ENCODE measurements at places on chromosomes 13 and 19.
A peak's percentile ranks its signal among the peaks of the same experiment; 100 is the strongest.

DNA sequence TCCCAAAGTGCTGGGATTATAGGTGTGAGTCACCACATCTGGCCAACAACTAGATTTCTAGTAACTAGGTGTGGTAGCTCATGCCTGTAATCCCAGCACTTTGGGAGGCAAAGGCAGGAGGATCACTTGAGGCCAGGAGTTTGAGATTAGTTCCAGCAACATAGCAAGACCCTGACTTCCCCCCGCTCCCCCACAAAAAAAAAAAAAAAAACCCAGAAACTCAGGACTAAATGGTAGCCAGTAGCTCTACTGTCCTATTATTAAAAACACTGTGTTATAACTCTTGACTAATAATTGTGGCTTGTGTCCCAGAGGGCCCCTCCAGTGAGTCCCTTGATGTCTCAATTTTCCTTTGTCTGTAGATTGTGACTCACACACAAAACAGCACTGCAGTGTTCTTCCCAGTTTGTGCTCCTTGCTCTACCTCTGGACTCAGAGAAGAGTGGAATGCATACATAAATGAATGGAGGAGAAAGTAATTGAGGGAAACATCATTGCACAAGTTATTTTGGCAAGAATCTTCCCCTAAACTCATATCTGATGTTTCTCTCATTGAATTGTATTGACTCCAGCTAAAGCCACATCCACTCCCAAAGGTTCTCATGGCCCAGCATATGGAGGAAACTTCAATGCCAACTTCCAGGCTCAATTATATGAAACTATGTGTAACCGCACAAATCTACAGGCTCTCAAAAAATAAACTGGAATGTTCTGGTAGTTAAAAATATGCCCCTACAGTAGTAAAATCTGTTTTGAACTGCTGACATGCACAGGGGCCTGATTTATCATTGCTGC is 8.8 kb downstream of the TPT1 start:
- DNase-seq: peak; percentile 77

- DNase-seq: no peak
Measured at GRCh38 chr19:38845374-38846024, 4.3 kb downstream of the HNRNPL start.

DNA sequence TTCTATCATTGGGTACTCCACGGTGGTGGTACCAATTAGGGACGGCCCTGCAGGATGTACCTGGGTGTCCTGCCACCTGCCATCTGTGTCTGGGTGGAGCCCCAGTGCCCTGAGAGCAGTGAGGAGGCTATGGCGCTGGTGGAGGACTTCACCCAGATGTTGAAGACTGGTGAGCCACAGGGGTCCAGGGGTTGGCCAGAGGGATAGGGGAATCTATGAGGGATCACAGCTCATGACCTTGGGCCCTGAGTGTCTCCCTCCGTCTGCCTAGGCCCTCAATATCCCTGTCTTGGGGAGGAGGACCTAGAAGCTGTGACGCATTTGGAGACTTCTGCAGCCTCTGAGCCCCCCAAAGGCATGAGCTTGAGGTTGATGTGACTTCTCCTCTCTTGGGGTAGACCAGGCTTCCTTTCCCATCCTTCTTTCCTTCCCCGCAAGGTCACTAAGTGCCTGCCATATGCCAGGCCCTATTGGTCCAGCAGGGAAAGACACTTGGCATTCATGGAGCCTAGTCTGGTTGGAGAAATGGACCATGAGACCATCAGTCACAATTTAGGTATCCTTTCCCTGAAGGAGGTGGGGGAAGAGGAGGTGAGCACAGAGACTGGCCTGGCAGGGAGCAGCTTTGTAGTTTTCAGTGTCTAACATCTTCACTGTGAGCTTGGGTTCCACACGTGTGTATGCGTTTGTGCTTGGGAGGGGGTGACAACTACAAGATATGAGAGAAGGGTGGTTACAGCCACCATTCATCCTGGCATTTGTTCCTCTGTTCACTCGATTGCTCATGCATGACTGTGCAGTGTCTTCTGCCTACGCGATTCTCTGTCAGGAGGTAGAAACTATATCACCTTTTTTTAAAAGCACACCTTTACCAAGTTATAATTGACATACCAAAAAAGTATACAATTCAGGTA is 5.1 kb upstream of the MZF1 start:
- DNase-seq: no peak

- DNase-seq: no peak
Measured at GRCh38 chr13:67355812-67356476, 125.8 kb upstream of the PCDH9 start.

GRCh38 chr13:33347861-33348260 is 62.3 kb upstream of the STARD13 start:
- DNase-seq: no peak

- DNase-seq: no peak
Measured at GRCh38 chr13:40803316-40803715, 13.9 kb downstream of the SLC25A15 start.

GRCh38 chr13:74870865-74871264 is 611.1 kb downstream of the TBC1D4 start:
- DNase-seq: no peak

DNA sequence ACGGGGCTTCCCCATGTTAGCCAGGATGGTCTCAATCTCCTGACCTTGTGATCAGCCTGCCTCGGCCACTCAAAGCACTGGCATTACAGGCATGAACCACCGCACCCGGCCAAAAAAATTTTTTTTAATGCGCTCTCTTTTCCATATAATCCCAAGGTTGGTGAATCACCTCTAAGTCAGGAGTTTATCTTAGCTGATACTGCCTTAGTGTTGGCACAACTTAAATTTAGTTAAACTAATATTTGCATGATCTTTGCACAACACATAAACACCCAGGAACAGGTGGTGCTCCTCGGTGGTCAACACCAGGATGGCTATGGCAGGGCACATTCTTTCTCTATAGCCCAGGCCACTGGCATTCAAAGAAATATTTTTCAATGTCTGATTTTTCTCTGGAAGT is 24.1 kb upstream of the PSG7 start:
- no peak for DNase-seq

DNA sequence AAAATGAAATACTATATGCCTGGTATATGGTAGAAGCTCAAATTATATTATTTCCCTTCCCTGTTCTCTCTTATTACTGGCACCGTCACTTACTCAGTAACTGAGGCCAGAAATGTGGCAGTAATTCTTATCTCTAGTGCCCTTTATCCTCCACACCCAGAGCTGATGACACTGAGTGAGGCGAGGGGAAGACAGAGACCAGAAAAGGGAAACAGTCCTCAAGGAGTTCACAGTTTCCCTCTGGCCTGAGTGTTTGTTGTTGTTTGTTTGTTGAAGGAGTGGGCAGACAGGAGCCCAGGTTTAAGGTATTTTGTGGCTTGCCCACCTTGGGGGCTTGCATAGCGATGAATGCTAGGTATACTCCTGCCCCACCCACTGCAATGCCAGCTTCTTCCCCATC is 101.5 kb upstream of the FNDC3A start:
- no peak for DNase-seq

- no peak for DNase-seq
Measured at GRCh38 chr13:49998714-49999624, 2.1 kb downstream of the TRIM13 start.

DNA sequence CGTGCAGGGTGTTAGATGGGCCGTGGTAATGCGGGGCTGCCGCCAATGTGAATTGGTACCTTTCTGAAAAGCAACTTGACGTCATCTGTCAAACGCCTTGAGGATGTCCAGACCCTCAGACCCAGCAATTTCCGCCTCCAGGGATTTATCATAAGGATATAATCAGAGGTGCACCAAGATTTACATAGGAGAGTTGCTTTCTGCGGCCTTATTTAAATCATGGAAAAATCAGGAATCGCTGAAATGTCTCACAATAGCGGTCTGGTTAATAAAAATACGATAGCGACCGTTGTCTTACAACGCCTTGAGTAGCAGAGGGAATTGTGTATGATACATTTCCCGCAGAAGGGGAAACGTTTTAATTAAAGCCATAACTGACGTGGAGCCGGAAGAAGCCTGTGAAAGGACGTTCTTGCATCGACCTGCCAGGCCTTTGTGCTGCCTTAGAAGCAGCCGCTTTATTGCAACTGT is 32.3 kb upstream of the NDUFS7 start:
- DNase-seq: no peak

GRCh38 chr19:13986348-13986904 is 19.7 kb downstream of the RFX1 start:
- DNase-seq: peak; percentile 78

GRCh38 chr13:66329988-66330451 is 900.1 kb downstream of the PCDH9 start:
- DNase-seq: peak; percentile 28

GRCh38 chr19:48760504-48761205 is 5.3 kb downstream of the FGF21 start:
- DNase-seq: no peak

- DNase-seq: no peak
Measured at GRCh38 chr13:37416291-37417059, 182.1 kb downstream of the POSTN start.

DNA sequence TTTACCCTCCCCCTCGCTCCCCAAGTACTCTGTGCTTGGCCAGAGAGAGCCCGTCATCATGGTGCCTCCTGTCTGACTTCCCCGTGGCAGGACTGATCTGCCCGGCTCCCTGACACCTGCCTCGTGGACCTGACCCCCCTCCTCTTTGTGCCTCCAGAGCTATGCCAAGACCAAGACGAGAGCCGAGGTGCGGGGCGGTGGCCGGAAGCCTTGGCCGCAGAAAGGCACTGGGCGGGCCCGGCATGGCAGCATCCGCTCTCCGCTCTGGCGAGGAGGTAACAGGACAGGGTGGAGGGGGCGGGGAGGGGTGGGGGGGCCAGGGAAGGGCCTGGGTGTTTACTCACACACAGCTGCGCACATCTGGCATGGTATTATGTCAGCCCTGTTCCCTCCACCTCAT is 4.5 kb downstream of the MRPL4 start:
- DNase-seq: no peak

DNA sequence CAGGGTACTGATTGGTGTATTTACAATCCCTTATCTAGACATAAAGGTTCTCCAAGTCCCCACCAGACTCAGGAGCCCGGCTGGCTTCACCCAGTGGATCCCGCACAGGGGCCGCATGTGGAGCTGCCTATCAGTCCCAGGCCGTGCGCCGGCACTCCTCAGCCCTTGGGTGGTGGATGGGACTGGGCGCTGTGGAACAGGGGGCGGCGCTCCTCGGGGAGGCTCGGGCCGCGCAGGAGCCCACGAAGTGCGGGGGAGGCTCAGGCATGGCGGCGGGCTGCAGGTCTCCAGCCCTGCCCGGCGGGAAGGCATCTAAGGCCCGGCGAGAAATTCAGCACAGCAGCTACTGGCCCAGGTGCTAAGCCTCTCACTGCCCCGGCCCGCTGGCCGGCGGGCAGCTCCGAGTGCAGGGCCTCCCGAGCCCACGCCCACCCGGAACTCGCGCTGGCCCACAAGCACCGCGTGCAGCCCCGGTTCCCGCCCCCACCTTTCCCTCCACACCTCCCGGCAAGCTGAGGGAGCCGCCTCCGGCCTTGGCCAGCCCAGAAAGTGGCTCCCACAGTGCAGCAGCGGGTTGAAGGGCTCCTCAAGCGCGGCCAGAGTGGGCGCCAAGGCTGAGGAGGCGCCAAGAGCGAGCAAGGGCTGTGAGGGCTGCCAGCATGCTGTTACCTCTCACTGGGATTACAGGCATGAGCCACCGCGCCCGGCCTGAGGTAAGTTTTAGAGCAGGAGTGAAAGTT is 60.0 kb upstream of the SCEL start:
- DNase-seq: no peak

DNA sequence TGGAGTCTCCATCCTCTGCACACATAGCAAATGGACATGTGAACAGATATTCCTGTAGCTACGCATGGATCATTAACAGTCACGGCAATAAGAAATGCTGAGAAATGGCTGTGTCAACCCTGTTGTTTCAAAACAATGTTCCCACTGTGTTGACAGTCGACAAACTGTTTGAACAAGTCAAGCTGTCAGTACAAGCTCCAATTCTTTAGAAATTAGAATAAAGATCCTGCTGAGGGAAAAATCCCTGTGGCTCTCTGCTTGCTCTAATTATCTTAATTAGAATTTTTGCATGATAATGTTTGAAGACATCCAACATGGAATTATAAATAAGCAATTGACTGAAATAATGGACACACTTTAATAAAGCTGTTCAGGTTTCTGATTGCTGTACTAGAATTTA is 37.9 kb upstream of the CPB2 start:
- no peak for DNase-seq

DNA sequence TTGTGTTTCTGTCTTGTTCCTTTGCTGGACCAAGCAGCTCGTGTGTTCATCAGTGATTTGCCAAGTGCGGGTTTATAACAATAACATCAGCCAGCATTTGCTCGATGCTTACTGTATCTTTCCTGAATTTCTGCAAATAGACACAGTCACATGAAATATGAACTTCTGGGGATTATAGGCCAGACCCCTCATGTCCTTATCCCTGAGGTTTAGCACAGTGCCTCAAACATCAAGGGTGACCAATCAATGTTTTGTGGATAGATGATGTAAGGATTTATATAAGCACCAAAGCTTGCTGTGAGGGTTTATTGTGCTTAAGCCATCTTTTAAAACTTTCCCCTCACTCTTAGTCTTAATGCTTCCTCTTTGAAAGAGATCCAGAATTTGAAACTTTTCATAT is 323.9 kb downstream of the SLC7A1 start:
- no peak for DNase-seq

DNA sequence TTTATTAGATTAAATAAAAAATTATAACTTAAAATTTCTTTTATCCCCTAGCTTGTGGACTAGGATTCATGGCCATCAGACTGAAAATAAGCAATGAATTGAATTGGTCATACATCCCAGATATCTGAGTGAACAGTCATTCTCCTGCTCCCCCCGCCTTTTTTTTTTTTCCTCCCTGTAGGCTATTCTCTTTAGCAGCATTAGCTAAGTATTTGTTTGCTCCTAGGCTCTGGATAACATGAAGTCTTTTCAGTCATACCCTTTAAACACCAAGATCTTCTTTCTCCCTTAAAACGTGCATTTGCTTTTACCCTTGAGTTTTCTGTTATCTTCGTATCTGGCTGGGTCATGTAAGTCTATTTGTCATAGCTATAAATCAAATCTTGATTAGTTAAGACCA is 866.7 kb upstream of the SPRY2 start:
- DNase-seq: no peak

DNA sequence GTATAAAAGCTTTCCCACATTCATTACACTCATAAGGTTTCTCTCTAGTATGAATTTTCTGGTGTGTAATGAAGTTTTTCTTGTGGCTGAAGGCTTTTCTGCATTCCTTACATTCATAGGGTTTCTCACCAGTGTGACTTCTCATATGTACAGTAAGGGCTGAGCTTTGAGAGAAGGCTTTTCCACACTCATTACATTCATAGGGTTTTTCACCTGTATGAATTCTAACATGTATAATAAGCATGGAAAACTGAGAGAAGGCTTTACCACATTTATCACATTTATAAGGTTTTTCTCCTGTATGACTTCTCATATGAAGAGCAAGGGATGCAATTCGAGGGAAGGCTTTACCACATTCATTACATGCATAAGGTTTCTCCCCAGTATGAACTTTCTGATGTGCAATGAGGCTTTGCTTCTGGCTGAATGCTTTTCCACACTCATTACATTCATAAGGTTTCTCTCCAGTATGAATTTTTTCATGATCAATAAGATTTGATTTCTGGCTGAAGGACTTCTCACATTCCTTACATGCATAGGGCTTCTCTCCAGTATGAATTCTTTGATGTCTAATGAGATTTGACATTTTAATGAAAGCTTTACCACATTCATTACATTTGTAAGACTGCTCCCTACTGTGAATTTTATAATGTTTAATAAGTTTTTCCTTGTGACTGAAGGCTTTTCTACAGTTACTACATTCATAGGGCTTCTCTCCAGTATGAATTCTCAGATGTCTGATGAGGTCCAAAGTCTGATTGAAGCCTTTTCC is 42.6 kb downstream of the ZNF527 start:
- peak; percentile 8 for DNase-seq

GRCh38 chr13:112932971-112933370 is 36.0 kb upstream of the MCF2L start:
- DNase-seq: no peak

All from choroid plexus epithelial cell (primary cell).